Activated naive CD4-positive, alpha-beta T cell treated with anti-CD3 and anti-CD28 coated beads, Interleukin-2, amount 10 ng/mL, durations not matched to agents 7 days and 5 days (primary cell): ENCODE measurements at places on chromosomes 2 and 18.
A peak's percentile ranks its signal among the peaks of the same experiment; 100 is the strongest.

- H3K4me3 ChIP-seq, result no peak overlapping the region
- peaks cover 22% of the 10 kb centered on the region for H3K36me3 ChIP-seq
- DNase-seq, result no peak
- no peaks in the 10 kb centered on the region for H3K4me1 ChIP-seq
- no peaks in the 10 kb centered on the region for H3K27me3 ChIP-seq
These were observed 6.1 kb upstream of the SNORC start for GRCh38 chr2:232863996-232864395.

GRCh38 chr2:60844105-60844504 is 37.3 kb upstream of the REL start:
- peaks cover 4% of the 10 kb centered on the region for H3K27me3 ChIP-seq
- no peaks in the 10 kb centered on the region for H3K36me3 ChIP-seq

DNA sequence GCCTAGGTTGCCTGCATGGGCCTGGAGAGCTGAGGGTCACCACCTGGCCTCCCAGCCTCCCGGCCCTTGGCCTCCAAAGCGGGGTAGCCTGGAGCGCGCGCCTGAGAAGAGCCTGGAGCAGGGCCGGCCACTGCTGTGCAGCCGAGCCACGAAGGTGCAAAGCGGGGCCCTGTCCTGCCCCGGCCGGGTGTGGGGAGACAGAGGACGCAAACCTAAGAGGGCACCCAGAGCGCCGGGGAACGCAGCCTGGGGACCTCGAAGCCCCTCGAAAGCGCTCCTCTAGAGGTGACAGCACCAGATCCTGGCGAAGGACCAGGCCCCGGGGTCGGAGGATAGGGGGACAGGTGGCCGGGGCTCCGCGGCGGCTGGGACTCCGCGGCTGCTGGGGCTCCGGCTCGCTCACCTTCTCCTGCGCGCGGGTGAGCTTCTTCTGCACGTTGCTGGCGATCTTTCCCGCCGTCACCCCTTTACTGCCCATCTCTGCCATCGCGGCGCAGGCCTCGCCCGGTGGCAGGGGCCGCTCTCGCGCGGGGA is 430 bp downstream of the BIN1 start:
- H3K27me3 ChIP-seq, result peaks cover 76% of the 10 kb centered on the region
- H3K4me3 ChIP-seq, result peak overlapping the region; percentile 67
- no peaks in the 10 kb centered on the region for H3K36me3 ChIP-seq
- peaks cover 10% of the 10 kb centered on the region for H3K4me1 ChIP-seq

- peaks cover 27% of the 10 kb centered on the region for H3K4me1 ChIP-seq
- H3K36me3 ChIP-seq, result no peaks in the 10 kb centered on the region
- H3K4me3 ChIP-seq, result no peak overlapping the region
- DNase-seq, result no peak
These were observed 41.6 kb upstream of the NRP2 start for GRCh38 chr2:205640716-205641115.

- no peaks in the 10 kb centered on the region for H3K4me1 ChIP-seq
- H3K27ac ChIP-seq, result no peak overlapping the region
- peaks cover 8% of the 10 kb centered on the region for H3K27me3 ChIP-seq
These were observed 268.5 kb downstream of the SH3BP4 start for GRCh38 chr2:235220331-235220730.

- H3K27me3 ChIP-seq, result no peaks in the 10 kb centered on the region
- no peak for DNase-seq
- no peaks in the 10 kb centered on the region for H3K4me1 ChIP-seq
- no peaks in the 10 kb centered on the region for H3K36me3 ChIP-seq
- H3K4me3 ChIP-seq, result no peak overlapping the region
These were observed 180.5 kb downstream of the VWC2L start for GRCh38 chr2:214591366-214591765.

- DNase-seq, result no peak
- H3K27ac ChIP-seq, result no peak overlapping the region
- H3K4me3 ChIP-seq, result no peak overlapping the region
- H3K27me3 ChIP-seq, result peaks cover 45% of the 10 kb centered on the region
These were observed 31.4 kb downstream of the MYO5B start for GRCh38 chr18:50163505-50163904.

- H3K4me1 ChIP-seq, result no peaks in the 10 kb centered on the region
- H3K36me3 ChIP-seq, result peaks cover 1% of the 10 kb centered on the region
- DNase-seq, result no peak
- H3K27me3 ChIP-seq, result no peaks in the 10 kb centered on the region
- no peak overlapping the region for H3K27ac ChIP-seq
These were observed 29.0 kb upstream of the ZFP36L2 start for GRCh38 chr2:43255296-43255910.

- peaks cover 6% of the 10 kb centered on the region for H3K27me3 ChIP-seq
- no peaks in the 10 kb centered on the region for H3K36me3 ChIP-seq
- DNase-seq, result no peak
- H3K4me1 ChIP-seq, result no peaks in the 10 kb centered on the region
These were observed 39.6 kb upstream of the CCDC88A start for GRCh38 chr2:55459279-55459678.

DNA sequence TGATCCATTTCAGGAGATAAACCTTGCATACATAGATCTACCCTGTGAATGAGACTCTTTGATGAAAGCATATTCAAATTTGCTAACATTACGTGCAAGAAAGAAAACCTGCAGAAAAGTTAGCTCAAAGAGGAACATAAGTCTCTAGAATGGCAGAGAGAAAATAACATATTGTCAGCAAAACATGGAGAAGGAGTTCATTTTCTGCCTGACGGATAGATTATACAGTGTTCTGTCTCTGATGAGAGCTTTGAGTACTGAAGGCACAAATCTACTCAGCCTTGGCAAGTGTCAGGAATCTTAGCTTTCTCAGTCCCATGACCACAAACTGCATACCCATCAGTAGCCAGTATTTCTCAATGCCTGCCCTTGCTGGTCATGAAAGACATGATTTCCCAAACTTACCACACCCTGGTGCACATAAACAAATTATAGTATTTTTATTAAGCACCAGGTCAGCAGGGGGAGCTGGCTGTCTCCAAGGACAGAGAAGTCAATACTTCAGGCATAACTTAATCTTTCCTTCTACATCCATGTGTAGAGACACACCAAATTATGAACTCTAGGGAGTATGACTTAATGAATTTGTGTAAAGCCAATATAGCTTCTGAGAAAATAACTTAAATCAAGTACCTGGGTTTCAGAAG is 401.2 kb upstream of the SOX11 start:
- H3K36me3 ChIP-seq, result no peaks in the 10 kb centered on the region
- no peak for DNase-seq
- no peaks in the 10 kb centered on the region for H3K4me1 ChIP-seq
- H3K4me3 ChIP-seq, result no peak overlapping the region
- no peak overlapping the region for H3K27ac ChIP-seq
- H3K27me3 ChIP-seq, result no peaks in the 10 kb centered on the region

DNA sequence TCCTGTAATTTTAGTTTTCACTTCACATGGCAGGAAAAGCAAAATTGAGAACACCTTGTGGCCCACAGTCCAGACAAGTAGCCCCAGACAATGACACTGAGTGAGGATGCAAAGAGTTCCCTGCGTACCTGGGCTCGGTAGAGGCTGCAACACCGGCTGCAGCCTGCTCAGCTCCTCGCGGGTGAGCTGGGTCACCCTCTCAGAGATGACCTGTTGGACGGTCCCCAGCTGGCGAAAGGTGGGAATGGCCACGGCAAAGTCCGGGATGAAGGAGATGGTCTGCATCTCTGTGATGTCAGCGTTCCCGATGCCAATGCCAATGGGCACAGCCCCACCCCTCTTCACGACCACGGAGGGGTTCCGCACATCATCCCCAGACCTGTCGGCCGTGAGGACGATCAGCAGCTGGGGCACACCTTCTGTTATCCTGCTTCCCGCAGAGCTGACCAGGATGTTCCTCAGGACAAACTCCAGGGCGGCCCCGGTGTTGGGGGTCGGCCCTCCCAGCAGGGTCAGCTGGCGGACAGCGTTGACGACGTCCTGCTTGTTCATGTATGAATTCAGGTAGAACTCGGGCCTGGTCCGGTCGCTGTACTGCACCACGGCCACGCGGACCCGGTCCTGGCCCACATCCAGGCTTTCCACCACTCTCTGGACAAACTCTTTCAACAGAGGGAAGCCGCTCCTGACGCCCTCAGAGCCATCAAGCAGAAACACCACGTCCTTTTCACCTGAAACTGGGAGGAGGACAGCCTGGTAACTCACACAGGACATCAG is 39.5 kb downstream of the COL6A3 start:
- H3K4me1 ChIP-seq, result no peaks in the 10 kb centered on the region
- no peak for DNase-seq
- H3K4me3 ChIP-seq, result no peak overlapping the region
- no peaks in the 10 kb centered on the region for H3K36me3 ChIP-seq
- peaks cover 5% of the 10 kb centered on the region for H3K27me3 ChIP-seq

DNA sequence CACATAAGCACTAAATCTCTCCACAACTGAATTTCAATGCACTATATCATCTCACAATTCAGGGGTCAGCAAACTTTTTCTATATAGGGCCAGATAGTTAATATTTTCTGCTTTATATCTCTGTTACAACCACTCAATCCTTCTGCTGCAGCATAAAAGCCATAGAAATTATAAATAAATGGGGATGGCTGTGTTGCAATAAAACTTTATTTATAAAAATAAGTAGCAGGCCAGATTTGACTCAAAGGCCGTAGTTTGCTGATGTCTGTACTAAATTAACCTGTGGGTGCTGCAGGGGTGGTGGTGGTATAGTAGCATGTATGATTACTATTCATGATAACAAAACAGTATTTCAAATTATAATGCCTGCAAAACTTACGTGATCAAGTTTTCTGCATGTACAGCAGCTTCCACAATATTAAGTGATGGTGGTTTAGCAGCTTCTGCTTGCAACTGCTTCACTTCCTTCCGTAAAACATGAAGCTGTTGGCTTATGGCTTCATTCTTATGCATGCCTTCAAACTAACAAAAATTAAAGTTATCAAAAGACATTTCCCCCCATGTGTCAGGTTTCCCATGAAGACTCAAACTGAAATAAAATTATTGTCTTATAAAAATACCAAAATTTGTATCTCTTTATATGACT is 64.1 kb downstream of the SIGLEC15 start:
- H3K27me3 ChIP-seq, result no peaks in the 10 kb centered on the region
- no peaks in the 10 kb centered on the region for H3K4me1 ChIP-seq
- H3K36me3 ChIP-seq, result peaks cover 23% of the 10 kb centered on the region
- no peak for DNase-seq

- no peaks in the 10 kb centered on the region for H3K4me1 ChIP-seq
- H3K27ac ChIP-seq, result no peak overlapping the region
- H3K27me3 ChIP-seq, result no peaks in the 10 kb centered on the region
- no peak for DNase-seq
These were observed 49.4 kb downstream of the TSPYL6 start for GRCh38 chr2:54206596-54206995.
